ENCODE measurements at places on chromosomes 13 and 19.

DNA sequence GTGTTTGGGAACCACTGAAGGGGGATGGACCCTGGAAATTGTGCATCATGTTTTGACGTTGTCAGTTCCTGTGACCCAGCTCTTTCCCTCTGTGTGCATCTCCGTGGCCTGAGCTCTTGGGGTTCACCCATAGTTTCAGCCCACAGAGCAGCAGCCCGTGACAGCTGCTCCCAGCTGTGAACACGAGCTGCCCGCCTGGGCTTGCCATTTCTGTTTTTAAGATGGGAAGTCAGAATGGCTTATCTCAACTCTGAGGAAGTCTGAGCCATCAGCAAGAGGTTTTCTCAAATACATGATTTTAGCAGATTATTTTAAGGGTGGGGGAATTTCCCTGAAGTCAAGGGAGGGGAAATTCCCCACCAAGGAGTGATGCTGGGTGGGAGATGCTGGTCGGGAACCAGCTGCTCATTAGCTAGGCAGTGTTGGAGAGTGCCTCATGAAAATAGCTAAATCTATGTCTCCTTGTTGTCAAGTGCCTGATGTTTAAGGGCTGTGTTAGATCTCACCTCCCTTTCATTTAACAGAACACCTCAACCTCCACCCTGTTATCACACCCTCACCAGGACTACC lies 34.8 kb upstream of the C1QTNF9 start:
- no peak for DNase-seq

- no peak for DNase-seq
Observed at GRCh38 chr13:47166336-47166735, 269.5 kb upstream of the HTR2A start.

- peak; percentile 64 for DNase-seq
Observed at GRCh38 chr13:35923347-35923746, 207.8 kb downstream of the DCLK1 start.

GRCh38 chr19:19379527-19379926 lies 25.9 kb upstream of the GATAD2A start:
- DNase-seq: no peak

DNA sequence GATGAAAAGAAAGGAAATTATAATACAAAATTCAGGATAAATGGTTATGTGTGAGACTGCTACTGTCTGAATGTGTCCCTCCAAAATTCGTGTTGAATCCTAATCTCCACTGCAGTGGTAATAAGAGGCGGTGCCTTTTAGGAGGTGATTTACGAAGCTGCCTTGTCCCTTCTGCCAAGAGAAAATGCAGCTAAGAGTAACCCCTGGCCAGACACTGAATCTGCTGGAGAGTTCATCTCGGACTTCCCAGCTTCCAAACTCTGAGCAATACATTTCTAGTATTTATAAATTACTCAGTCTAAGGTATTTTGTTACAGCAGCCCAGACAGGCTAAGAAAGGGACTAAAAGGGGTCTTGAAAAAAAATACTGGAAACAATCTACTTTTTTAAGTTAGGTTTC lies 152.6 kb downstream of the KLF12 start:
- peak; percentile 11 for DNase-seq

DNA sequence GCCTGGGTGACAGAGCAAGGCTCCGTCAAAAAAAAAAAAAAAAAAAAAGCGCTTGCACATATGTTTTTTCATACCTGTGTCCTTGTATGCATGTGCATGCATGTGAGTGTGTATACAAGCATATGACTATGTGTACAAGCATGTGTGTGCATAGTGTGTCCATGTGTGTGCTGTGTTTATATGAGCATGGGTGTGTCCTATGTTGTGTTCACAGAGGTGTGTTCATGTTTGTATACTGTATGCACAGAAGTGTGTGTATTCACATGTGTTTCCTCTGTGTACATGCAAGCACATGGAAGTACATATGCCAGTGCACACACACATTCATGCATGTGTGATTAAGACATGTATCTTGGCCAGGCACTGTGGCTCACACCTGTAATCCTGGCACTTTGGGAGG lies 17.1 kb downstream of the MYO9B start:
- no peak for DNase-seq

GRCh38 chr13:95870421-95870820 lies 182.8 kb downstream of the UGGT2 start:
- no peak for DNase-seq

DNA sequence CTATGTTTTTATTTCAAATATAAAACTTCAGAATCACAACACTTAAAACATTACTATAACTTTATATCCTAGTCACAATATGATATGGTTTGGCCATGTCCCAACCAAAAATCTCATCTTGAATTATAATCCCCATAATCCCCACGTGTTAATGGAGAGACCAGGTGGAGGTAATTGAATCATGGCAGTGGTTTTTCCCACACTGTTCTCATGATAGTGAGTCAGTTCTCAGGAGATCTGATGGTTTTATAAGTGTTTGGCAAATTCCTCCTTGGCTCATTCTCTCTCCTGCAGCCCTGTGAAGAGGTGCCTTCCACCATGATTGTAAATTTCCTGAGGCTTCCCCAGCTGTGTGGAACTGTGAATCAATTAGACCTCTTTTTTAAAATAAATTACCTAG lies 307.6 kb downstream of the SPRY2 start:
- no peak for DNase-seq

DNA sequence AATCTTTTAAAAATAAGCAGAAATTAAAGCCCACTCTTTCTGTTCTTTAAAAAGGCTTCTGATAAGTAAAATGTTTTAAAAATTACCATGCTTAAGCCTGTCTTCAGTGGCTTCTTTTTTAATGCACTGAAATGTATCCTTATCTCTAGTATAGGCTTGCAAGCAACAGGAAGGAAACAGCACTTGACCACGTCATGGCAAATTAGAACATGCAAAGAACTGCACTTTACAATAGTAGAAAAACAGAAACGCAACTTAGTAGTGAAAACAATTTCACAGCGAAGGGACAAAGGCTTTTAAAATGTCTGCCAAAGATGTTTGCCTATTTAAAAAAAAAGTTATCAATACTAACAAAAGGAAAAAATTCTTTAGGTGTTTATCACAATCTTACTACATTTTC lies 36.3 kb downstream of the ELF1 start:
- no peak for DNase-seq

GRCh38 chr19:3274942-3275582 lies 50.6 kb downstream of the CELF5 start:
- DNase-seq: no peak

- no peak for DNase-seq
Observed at GRCh38 chr13:28820099-28821051, at the start of gene MTUS2. Gene MTUS2, plus strand, starts transcription at chr13:28820339.

DNA sequence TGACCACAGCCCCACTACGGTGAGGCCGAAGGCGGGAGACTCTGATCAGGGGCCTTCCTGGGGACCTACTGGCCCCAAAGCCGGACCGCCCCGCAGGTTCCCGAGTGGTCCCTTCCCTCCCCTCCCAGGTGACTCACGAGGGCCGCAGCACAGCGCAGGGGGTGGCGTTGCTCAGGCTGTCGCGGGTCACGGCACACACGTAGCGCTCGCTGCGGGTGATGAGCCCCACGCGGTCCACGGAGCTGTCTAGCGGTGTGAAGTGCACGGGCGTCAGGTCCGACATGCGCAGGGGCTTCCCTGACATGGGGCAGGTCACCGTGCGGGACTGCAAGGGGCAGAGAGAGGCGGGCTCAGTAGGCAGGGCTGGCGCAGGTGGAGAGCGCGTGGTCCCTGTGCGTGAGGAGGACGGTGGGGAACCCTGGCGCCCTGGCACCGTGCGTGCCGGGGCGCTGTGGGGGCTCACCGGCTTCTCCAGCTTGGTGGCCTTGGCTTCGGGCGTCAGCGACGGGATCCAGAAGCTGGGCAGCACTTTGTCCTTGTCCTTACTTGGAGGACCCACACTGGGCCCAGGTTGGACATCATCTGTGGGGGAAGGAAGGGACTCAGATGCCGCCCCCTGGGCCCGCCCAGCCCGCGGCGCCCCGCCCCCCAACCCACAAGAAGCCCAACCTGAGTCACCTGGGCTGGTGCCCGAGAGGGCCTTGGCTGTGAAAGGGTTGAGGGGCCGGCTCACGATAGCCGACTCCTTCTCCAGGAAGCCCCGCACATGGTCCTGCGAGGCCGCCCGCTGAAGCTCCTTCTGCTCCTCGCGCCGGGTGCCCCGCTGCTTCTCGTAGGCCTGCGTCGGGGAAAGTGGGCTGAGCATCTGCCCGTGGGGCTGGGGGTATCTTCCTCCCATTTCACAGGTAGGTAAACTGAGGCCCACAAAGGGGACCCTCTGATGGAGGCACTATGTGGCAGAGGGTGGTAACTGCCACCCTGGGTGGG lies 23.7 kb downstream of the NOSIP start:
- DNase-seq: no peak

DNA sequence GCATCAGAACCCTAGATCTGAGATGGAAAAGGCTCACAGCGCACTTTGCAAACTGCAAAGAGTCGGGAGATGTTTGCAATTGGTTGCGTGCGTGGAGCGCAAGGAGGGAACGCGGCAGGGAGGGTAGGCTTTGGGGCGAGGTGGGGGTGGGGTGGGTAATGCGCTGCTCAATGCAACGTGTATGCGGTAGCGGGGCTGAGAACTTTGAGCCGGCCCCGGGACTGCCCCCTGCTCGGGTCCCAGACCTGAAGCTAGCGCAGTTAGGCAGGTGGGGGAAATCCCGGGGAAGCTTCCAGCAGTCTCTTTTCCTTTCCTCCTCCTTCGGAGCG lies 971 bp downstream of the FOSB start:
- no peak for DNase-seq

All from GM03348 (cell line).